ENCODE measurements at places on chromosomes 7 and 10. TPM values are rescaled to one million over a fixed set of nuclear protein-coding genes. Genes with fewer than 3 reads are reported as not detected.

GRCh38 chr7:42479816-42480633 is 243.0 kb upstream of the GLI3 start:
- no peaks in the 10 kb centered on the region for H3K36me3 ChIP-seq
- no peak for DNase-seq
- H3K27me3 ChIP-seq = peaks cover 8% of the 10 kb centered on the region
- H3K4me3 ChIP-seq = no peak overlapping the region
- H3K27ac ChIP-seq = no peak overlapping the region

EIF5AL1 gene
- total RNA-seq = 0.18 TPM

- no peak overlapping the region for H3K4me3 ChIP-seq
- H3K27ac ChIP-seq = no peak overlapping the region
- DNase-seq = peak; percentile 32
- H3K4me1 ChIP-seq = peaks cover 32% of the 10 kb centered on the region
- H3K27me3 ChIP-seq = no peaks in the 10 kb centered on the region
These were observed 44.5 kb upstream of the AGR3 start for GRCh38 chr7:16926283-16926682.

GRCh38 chr10:58952747-58953466 is 223.5 kb upstream of the PHYHIPL start:
- H3K27me3 ChIP-seq = peaks cover 3% of the 10 kb centered on the region
- H3K36me3 ChIP-seq = no peaks in the 10 kb centered on the region
- no peak overlapping the region for H3K27ac ChIP-seq

KNDC1 gene
- total RNA-seq = not detected

DNA sequence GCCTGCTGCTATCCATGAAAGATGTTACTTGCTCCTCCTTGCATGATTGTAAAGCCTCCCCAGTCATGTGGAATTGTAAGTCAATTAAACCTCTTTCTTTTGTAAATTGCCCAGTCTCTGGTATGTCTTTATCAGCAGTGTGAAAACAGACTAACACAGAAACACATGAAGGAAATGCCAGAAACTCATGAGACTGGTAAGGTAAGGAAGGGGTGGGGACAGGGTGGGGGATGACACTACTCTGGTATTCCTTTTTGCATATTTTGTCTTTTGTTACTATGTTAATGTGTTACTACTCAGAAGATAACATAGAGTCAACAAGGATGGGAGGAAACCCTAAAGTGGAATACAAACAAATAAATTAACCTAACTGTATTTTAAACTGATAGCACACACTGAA is 69.8 kb upstream of the DRGX start:
- H3K4me1 ChIP-seq = no peaks in the 10 kb centered on the region
- H3K36me3 ChIP-seq = peaks cover 68% of the 10 kb centered on the region
- H3K27me3 ChIP-seq = no peaks in the 10 kb centered on the region
- no peak overlapping the region for H3K27ac ChIP-seq
- no peak for DNase-seq
- H3K4me3 ChIP-seq = no peak overlapping the region

GRCh38 chr10:110396284-110396651 is 91.5 kb upstream of the SMNDC1 start:
- no peaks in the 10 kb centered on the region for H3K27me3 ChIP-seq
- no peak for DNase-seq
- no peaks in the 10 kb centered on the region for H3K36me3 ChIP-seq
- no peak overlapping the region for H3K4me3 ChIP-seq
- H3K27ac ChIP-seq = peak overlapping the region; percentile 74

DNA sequence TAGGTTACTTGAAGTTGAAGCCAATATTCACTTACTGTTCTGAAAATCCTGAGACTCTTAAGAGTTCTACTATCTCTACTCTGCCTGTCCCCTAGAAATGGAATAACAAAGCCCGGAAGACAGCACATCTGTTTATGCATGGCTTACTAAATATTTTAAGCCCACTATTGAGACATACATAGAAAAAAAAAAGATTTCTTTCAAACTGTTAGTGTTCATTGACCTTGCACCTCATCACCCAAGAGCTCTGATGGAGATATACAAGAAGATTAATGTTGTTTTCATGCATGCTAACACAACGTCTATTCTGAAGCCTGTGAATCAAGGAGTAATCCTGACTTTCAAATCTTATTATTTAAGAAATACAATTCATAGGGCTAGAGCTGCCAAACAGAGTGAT is 859.3 kb upstream of the C7orf33 start:
- H3K4me1 ChIP-seq = no peaks in the 10 kb centered on the region
- H3K4me3 ChIP-seq = no peak overlapping the region
- no peaks in the 10 kb centered on the region for H3K36me3 ChIP-seq
- DNase-seq = no peak
- H3K27me3 ChIP-seq = no peaks in the 10 kb centered on the region

PRF1 gene
- total RNA-seq = 28.6 TPM

C10orf67 gene
- total RNA-seq = 0.41 TPM

NUTM2E gene
- 0.11 TPM for total RNA-seq

Measured in activated CD4-positive, alpha-beta T cell treated with anti-CD3 and anti-CD28 coated beads for 36 hours (primary cell).